ENCODE measurements at places on chromosomes 1 and 21. TPM values are rescaled to one million over a fixed set of nuclear protein-coding genes. Genes with fewer than 3 reads are reported as not detected.

- peak; percentile 7 for DNase-seq
These were observed 85.1 kb downstream of the ENAH start for GRCh38 chr1:225567789-225568188.

DNA sequence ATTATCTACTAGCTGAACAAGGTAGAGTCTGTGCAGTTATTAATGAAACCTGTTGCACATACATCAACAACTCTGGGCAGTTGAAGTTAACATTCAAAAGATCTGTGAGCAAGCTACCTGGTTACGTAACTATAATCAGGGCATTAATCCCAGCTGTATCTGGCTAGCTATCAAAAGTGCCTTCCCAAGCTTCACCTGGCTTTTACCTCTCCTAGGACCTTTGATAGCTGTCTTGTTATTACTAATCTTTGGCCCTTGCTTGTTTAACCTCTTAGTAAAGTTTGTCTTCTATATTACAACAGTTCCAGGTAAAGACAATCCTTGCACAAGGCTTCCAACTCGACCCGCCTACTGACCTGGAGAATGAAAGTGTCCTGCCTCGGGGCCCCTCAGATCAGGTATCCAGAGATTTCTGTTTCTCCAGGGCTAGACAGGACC, 29.6 kb upstream of the SLC6A9 start:
- DNase-seq, result no peak

DNA sequence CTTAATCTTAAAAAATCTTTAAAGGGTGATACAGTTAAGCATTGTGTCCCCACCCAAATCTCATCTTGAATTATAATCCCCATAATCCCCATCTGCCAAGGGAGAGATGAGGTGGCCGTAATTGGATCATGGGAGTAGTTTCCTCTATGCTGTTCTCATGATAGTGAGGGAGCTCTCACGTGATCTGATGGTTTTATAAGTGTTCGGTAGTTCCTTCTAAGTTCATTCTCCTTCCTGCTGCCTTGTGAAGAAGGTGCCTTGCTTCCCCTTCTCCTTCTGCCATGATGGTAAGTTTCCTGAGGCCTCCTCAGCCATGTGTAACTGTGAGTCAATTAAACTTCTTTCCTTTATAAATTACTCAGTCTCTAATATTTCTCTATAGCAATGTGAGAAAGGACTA, 10.7 kb downstream of the DHRS3 start:
- DNase-seq, result no peak

DNA sequence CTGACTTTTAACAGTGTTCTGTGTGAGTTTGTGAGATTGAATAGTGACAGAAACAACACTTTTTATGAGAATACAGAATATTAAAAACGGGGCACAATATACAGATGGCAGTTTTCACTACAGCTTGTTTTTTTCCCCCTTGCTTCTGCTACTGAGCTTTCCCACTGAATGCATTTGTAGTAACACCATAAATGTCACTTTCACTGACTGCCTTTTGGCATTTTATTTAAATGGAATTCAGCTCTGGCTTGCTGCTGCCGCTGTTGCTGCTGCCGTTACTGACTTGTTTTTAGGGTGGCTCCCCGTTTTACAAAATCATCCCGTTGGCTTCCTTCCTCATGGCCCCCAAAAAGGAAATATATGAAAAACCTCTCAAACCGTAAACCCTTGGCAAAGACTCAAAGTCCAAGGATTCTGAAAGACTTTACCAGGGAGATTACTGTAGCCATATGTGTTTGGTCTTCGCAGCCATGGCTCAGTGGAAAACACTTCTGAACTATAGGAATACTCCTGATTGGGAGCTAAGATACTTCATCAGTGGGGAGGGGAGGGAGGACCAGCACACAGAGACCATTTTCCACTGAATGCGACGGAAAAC, 151.0 kb downstream of the NUF2 start:
- no peak for DNase-seq

DNA sequence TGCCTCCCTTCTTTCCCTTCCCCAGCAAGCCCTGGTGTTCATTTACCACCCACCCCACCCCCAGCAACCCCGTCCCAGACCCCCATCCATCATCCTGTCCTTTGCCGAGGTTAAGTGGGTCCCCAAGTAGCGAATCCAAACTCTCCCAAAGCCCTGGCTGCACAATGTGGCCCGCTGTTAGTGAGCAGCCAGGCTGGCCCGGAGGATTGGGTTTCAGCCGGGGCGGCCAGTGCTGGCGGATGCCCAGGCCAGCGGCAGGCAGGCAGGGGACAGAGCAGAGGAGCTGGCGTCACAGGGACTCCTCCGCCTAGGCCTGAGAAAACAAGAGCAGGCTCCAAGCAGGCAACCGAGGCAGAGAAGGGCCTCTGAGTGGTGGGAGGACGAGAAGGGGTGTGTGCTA, 61.4 kb downstream of the EPHB2 start:
- no peak for DNase-seq

GRCh38 chr1:97108179-97108578, 386.6 kb downstream of the PTBP2 start:
- DNase-seq, result no peak

- DNase-seq, result no peak
These were observed 62.9 kb downstream of the C1orf87 start for GRCh38 chr1:60010690-60011089.

DNA sequence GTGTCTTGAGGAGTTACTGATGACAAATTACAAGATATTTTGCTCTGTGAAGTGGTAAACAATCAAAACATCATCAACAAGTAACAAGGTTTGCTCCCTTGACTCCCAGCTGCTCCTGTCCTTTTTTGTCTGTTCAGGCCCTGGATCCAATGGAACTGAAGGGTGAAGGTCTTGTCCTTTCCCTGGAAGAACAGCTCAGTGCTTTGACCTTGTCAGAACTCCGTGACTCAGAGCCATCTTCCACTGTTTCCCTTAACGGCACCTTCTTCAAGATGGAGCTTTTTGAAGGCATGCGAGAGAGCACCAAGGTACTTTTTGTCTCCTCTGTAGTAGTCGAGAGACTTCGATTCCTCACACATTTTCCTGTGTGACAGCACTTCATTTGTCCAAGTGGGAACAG, 29.0 kb downstream of the TRIM45 start:
- no peak for DNase-seq

C4BPB gene
- 8.4 TPM for total RNA-seq

ZNF436 gene
- total RNA-seq, result 2.9 TPM

TP73 gene
- 11.1 TPM for total RNA-seq

All from HT-29 (cell line).